ENCODE measurements at places on chromosomes 11 and 22. TPM values are rescaled to one million over a fixed set of nuclear protein-coding genes. Genes with fewer than 3 reads are reported as not detected.

YPEL4 gene
- total RNA-seq, result 1.7 TPM

MEI1 gene
- 2.2 TPM for total RNA-seq

OLFML1 gene
- not detected for total RNA-seq

TMEM132A gene
- 28.2 TPM for total RNA-seq

OR4A16 gene
- not detected for total RNA-seq

GPR83 gene
- not detected for total RNA-seq

KDM4D gene
- 1.4 TPM for total RNA-seq

RAPSN gene
- total RNA-seq, result 0.13 TPM

PLAAT2 gene
- not detected for total RNA-seq

MMP11 gene
- total RNA-seq, result 18.2 TPM

CCDC15 gene
- 0.97 TPM for total RNA-seq

DNA sequence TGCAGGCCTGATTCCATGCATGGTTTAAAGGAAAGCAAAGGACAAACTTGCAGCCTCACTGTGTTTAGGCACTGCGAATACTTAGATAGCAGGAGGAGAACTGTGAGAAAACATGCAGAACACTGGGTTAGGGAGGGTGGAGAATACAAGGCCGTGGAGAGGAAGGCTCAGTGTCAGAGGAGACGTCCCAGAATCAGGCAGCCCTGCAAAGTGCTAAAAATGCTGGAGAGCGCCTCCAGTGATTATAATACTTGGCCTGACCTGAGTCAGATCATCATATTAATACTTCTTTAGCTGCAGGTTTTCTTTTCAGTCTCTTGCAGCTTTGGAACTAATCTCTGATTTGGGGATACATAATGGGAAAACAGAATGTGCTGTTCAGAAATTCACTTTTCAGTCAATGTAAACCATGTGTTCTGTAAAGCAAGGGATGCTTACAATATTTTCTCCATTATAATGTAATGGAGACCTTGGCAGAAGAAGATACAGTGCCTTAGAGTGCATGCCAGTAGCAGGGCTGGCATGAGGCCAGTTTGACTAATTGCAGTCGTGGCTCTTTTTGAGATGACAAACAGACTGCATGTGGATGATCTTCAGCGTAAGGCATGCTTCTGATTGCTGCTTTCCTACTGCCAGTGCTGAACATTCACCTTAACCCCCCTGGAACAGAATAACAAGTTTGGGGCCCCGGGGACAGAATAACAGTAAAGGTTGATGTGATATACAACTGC is 16.8 kb downstream of the EXT2 start:
- DNase-seq, result peak; percentile 88

- peak; percentile 8 for DNase-seq
These were observed 23.0 kb downstream of the LMO2 start for GRCh38 chr11:33868647-33869461.

DNA sequence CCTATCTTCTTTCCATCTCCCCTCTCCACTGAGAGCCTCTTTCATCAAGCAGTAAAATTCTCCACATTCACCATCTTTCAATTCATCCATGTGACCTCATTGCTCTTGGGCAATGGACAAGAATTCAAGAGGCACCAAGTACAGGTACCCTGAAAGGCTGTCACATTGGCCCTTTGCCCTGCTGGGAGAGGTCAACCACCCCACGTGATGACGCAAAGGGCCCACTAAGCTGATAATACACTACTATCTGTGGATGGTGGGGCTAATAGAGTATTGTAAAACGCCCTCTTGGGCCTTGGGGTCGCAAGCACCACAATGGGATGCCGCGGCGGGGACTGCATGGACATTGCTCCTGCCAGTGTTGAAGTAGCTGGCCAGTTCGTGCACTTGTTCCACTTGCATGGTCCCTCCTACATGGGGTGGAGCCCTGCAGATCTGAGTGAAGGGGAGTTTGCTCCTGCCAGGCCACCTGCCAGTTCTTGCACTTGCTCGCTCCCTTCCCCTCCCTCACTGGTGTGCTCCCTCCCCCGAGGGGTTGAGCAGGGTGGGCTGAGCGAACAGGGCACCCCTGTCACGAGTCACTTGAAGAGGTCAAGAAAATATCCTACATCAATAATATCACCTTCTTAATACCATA is 1578.8 kb upstream of the RAG2 start:
- no peak for DNase-seq

GRCh38 chr22:24423519-24424000 is 3.8 kb upstream of the ADORA2A start:
- DNase-seq, result peak; percentile 71

DNA sequence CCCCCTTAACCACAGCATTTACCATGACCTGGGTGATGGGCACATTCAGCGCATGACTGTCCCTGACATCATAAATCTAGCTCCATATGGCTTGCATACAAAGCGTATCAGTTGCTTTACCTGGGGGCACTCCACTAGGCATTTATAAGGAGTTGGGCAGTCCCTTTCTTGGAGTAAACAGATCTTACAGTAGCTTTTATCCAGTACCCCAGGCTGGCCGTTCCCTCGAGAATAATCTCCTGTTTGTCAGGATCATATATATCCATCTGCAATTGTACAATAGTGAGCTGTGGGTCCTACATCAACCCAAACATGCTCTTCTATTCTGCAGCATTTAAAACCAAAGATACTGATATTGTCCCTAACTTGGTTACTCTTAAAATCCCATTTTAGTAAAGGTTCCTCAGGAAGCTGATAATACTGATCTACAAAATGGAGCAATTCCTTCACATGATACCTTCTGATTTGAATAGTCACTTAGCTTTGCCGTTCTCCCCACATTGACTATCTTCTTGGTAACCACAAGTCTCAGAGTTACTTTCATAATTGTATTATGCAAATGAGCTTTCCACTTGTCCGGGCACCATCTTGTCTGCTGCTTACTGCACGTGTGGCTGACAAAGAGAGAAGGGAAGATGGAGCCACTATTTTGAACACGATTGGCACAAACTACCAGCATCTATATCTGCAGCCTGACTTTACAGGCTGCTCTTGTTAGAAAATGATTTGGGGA is 205.0 kb downstream of the CWF19L2 start:
- no peak for DNase-seq

DNA sequence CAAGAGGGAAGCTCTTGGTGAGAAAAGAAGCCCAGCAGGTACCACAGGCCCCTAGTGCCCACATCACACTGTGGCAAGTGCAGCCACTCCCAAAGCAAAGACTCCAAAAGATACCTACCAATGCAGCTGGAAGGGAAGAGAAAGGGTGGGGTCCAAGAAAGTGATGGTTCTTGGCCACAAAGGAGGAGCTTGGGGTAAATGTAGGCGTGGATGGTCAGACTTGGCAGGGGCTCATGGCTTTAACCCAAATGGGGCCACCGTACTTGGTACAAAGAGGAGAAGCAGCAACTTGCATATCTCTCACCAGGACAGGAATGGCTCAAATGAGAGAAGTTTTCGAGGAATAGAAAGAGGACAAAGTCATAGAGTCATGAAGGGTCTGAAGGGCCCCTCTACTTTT is 4.8 kb downstream of the MAP3K11 start:
- DNase-seq, result peak; percentile 46

GRCh38 chr22:43100225-43100624 is 10.3 kb upstream of the BIK start:
- DNase-seq, result no peak

DNA sequence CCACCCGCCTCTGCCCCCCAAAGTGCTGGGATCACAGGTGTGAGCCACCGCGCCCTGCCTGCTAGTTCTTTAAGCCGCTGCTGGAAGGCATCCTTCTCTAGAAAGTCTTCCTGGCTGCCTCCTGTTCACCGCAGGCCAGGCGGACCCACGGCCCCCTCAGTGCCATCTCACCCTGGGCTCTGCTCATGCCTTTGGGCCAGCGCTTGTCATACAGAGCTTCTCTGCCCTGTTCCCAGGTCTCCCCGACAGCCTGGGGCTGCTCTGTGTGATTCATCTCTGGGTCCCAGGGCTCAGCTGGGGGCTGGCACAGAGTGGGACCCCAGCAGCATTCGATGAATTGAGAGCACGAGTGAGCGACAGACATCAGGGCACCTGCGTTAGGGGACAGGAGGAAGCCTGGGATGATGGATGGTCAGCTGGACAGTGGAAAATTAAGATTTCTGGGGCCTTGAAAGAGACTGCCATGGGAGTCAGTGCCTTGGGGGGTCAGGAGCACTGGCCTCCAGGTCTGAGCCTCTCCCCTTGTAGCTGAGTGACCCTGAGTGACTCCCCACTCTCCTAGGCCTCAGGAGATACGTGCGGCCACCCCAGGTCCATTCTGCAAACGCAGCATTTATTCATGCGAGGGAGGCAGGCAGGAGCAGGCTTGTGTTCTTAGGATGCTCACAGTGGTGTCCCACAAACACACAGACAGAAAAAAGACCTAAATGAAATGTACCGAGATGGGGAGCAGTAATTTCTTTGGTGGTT is 23.3 kb upstream of the PRR5 start:
- no peak for DNase-seq

DNA sequence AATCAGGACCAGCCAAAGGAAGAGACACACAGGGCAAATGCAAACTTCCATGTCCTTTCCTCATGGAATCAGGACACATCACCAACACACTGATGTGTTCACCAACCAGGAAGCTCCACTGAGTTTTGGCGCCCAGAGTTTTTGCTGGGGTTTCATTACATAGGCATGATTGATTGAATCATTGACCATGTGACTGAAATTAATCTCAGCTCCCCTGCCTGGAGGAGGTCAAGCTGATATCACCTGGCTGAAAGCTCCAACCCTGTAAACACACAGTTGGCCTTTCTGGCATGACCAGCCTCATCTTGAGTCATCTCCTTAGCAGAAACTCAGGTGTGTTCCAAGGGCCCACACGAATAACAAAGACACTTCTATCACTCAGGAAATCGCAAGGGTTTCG is 133.2 kb downstream of the TRIM29 start:
- DNase-seq, result no peak

- no peak for DNase-seq
These were observed 22.4 kb downstream of the CPT1A start for GRCh38 chr11:68819362-68819761.

DNA sequence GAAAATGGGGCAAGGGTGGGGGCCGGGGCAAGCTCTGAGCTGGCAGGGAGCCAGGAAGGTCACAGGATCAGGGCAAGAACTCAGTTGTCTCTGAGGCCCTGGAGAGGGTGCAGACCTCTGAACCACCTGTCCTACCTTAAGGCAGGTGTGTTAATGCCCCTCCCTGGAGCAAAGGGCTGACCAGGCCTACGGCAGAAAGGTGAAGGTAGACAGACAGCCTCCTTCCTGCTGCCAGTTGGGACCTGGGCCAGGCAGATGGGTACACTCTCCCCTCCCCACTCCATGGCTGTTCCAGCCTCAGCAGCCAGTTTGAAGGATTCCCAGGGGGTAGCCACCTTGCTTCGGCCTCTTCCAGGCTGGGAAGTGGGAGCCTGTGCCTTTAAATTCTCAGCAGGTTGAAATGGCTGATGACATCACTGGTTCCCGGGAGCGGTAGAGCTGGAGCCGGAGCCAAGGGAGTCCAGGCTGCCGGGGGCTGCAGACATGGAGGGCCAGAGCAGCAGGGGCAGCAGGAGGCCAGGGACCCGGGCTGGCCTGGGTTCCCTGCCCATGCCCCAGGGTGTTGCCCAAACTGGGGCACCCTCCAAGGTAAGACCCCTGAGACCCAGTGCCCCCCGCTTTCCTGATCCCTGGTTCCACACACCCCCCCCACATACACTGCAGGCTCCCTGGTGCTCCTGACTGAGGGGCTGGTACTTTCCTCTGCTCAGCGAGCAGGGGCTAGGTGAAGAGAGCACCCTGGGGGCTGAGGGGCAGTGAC is at the start of gene INPP5J:
INPP5J (plus strand) TSS at position 435 of the 760 bp plus-strand sequence; CDS start at position 484, 49 bp downstream.
- DNase-seq, result peak; percentile 68

- DNase-seq, result no peak
These were observed 286.7 kb downstream of the MN1 start for GRCh38 chr22:27514601-27515523.

- DNase-seq, result no peak
These were observed 23.1 kb downstream of the CCDC34 start for GRCh38 chr11:27339941-27340340.

- DNase-seq, result no peak
These were observed 62.3 kb downstream of the CTNND1 start for GRCh38 chr11:57823859-57824258.

GRCh38 chr11:72239313-72239848 is 4.6 kb downstream of the PHOX2A start:
- peak; percentile 75 for DNase-seq

GRCh38 chr22:36129486-36130388 is 30.8 kb downstream of the APOL3 start:
- peak; percentile 24 for DNase-seq

GRCh38 chr22:46336119-46337078 is 885 bp downstream of the TRMU start:
- peak; percentile 59 for DNase-seq

- DNase-seq, result no peak
These were observed 112.5 kb upstream of the CD82 start for GRCh38 chr11:44452827-44453572.

DNA sequence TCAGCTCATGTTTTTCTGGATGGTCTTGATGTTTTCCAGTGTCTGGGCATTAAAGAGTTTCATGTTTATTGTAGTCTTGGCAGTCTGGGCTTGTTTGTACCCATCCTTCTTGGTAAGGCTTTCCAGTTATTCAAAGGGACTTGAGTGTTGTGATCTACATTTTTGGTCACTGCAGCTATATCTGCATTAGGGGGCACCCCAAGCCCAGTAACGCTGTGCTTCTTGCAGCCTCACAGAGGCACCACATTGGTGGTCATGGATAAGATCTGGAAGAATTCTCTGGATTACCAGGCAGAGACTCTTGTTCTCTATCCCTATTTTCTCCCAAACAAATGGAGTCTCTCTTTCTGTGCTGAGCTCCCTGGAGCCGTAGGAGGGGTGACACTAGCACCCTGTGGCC is 451.5 kb upstream of the FAT3 start:
- no peak for DNase-seq

DNA sequence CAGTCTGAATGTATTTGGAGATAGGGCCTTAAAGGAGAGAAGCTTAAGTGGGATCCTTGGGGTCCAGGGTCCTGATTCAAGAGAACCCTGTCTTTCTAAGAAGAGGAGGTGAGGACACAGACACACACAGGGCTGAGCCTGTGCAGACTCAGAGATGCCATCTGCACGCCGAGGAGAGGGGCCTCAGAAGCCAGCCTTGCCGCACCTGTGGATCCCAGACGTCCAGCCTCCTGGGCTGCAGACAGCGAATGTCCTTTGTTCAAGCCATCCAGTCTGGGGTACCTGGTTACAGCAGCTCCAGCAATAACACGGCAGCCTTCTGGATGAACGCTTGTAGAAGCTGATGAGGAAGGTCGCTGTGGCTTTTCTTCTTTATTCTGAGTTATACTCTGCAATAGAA is 1086.1 kb downstream of the BRD1 start:
- no peak for DNase-seq

- DNase-seq, result no peak
These were observed 155.4 kb upstream of the ANO5 start for GRCh38 chr11:22037505-22037904.

- peak; percentile 64 for DNase-seq
These were observed 143.4 kb downstream of the MAML2 start for GRCh38 chr11:96199563-96200025.

GRCh38 chr11:841981-842369 is 354 bp downstream of the POLR2L start:
- no peak for DNase-seq

- no peak for DNase-seq
These were observed 791.8 kb downstream of the CNTN5 start for GRCh38 chr11:99812516-99812915.
